ENCODE measurements at places on chromosomes 16 and 17.
A peak's percentile ranks its signal among the peaks of the same experiment; 100 is the strongest.

DNA sequence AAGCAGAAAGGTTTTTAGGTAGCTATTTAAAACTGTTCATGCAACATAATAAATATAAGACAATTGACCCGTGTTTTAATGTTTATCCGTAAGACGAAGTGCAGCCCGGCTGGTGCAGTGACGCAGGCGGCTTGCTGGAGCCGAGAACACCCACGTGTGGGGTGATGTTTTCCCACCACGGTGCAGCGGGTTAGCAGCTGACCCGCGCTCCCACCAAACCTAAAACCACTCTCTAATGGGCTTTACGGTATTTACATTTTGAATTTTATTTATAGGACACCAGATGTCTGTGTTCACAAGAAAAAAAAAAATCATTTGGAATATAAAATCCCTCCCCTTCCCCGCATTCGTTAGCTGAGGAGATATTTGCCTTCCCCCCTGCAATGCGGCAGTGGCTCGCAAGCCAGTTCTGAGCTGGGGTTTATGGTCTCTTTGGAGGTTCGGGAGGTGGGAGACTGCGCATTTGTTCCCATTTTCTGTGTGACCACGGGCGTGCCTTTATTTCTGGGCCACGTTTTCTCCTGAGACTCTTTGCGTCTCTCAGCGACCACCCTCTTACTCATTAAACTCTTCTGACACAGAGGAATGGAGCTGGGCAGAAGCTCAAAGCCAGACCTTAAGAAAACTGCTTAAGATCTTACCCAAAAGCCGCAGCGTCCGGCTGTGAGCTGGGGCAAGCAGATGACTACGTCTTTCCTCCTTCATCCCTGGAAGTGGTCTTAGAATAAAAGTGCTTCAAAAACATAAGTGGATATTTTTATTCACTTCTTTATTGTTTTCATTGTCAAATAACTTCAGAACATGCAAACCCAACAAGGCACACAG is 301.1 kb downstream of the IRF8 start:
- DNase-seq: no peak

GRCh38 chr16:52548261-52549010 is 1.5 kb upstream of the TOX3 start:
- DNase-seq: no peak

- no peak for DNase-seq
These were observed 7.0 kb upstream of the CBFA2T3 start for GRCh38 chr16:88983771-88984687.

DNA sequence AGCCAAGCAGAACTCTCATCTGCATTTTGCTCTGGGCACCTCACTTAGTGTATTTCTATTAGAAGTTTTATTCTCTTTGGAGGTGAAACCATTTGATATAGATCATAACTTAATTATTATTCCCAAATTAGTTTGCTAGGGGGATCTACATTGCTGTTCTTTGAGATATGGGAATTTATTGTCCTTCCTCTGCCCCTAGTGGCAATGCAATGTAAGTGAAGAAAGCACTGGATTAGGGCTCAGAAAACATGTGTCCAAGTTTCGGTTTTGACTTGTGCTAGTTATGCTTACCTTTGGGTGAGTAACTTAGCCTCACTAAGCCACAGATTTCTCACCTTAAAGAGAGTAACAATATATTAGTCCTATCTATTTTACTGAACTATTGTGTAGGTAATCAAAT is 2.9 kb downstream of the KRT39 start:
- no peak for DNase-seq

DNA sequence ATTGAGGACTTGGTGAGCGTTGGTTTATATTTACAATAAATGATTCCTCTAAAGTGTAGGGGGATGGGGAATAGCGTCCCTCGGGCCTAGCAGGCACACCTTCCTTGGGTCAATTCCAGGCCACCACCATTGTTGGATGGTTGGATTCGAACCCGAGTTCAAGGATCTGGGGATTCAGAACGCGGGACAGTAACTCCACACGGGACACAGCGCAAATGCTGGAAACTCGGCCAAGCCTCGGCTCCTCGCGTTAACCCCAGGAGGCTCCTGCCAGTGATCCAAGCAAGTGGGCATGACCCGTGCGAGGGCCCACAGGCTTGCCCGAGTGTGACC is 613 bp downstream of the B9D1 start:
- DNase-seq: no peak

DNA sequence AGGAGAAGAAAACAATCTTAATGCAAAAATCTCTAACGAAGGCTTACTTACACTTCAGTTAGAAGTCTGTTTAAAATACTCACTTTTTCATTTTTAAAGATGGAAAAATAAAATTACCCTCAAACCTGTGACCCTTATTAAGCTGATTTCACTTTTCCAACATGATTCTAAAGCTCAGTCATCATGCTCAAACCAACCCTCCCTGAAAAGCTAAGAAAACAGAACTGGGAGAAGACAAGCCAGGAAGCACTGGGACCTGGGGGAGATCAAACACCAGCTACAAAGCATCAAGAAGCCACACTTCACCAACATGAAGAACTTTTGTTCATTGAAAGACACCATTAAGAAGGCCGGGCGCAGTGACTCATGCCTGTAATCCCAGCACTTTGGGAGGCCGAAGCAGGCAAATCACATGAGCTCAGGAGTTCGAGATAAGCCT is 88.8 kb downstream of the LITAF start:
- no peak for DNase-seq

DNA sequence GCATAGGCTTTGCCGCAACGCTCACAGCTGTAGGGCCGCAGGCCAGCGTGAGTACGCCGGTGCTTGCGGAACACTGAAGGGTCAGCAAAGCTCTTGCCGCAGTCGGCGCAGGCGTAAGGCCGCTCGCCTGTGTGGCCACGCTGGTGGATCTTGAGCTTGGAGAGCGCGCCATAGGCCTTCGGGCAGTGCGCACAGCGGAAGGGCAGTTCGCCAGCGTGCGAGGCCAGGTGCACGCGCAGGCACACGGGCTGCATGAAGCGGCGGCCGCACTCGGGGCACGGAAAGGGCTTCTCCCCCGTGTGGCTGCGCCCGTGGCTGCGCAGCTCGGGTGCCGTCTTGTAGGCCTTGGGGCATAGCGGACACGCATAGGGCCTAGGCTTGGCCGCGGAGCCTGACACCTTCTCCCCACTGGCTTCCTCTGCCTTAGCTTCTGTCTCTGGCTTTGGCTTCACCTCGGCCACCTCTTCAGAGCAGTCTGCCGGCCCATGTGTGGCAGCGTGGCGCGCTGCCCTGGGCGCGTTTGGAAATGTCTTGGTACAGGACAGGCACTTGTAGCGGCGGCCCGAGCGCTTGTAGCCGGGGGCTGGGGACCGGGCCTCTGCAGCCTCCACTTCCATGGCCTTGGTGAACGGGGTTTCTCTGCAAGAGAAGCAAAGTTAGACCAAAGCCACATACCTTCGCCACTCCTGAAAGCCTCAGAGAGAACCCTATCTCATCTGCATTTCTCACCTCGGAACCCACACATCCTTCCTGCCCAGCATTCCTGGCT is 10.0 kb downstream of the ZNF668 start:
- DNase-seq: no peak

DNA sequence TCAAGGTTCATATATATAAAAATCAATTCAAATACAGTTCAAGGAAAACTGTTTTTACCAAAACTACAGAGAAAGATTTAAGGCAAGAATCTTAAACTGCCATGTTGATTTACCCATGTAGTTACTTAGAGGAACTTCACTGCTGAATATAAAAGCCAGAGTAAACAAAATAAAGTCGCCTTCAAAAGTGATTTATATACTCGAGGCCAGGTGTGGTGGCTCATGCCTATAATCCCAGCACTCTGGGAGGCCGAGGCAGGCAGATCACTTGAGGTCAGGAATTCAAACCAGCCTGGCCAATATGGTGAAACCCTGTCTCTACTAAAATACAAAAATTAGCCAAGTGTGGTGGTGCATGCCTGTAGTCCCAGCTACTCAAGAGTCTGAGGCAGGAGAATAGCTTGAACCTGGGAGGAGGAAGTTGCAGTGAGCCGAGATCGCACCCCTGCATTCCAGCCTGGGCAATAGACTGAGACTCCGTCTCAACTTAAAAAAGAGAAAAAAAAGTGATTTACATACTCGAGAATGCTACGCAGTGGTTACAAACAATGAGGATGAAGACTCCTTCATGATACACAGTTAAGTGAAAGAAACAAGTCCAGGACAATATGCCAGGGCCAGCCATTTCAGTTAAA is 54.1 kb upstream of the CNEP1R1 start:
- no peak for DNase-seq

DNA sequence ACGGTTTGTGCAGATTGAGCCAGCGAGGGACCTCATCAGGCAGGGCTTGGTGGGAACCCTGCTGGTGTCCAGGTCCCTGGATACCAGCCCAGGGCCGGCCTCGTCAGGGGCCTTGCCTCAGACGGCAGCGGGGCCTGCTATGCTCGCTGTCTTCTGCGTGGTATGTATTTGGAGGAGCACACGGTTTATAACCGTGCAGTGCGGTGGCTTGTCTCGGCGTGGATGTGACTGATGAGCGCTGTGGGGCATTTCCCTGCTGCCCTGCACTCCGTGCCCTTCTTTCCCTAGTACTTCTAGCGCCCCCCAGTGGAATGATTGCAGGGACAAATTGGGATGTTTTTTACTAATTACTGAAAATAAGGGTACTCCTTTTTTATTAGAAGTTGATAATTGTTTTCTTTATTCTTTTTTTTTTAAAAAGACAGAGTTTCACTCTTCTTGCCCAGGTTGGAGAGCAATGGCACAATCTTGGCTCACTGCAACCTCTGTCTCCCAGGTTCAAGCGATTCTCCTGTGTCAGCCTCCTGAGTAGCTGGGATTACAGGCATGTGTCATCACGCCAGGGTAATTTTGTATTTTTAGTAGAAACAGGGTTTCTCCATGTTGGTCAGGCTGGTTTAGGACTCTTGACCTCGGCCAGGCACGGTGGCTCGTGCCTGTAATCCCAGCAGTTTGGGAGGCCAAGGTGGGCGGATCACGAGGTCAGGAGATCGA is 15.3 kb downstream of the TBCD start:
- DNase-seq: peak; percentile 43

DNA sequence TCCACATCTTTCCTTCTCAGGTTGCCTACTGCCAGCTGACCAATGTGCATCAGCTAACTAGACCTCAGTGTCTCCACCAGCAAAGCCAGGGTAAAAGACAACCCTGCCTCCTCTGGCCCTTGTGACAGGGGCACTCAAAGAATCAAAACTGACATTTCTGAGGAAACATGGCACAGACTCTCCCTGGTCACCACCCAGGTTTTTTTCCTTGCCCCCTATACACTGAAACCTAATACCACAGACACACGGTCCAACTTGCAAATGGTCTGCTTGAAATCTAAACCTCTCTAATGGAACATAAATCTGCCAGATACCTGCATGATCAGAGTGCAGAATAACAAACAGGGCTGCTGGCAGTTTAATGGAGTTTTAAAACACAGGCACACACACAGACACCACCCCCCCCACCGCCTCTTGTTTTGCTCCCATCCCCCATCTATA is 19.5 kb upstream of the CORO6 start:
- no peak for DNase-seq

DNA sequence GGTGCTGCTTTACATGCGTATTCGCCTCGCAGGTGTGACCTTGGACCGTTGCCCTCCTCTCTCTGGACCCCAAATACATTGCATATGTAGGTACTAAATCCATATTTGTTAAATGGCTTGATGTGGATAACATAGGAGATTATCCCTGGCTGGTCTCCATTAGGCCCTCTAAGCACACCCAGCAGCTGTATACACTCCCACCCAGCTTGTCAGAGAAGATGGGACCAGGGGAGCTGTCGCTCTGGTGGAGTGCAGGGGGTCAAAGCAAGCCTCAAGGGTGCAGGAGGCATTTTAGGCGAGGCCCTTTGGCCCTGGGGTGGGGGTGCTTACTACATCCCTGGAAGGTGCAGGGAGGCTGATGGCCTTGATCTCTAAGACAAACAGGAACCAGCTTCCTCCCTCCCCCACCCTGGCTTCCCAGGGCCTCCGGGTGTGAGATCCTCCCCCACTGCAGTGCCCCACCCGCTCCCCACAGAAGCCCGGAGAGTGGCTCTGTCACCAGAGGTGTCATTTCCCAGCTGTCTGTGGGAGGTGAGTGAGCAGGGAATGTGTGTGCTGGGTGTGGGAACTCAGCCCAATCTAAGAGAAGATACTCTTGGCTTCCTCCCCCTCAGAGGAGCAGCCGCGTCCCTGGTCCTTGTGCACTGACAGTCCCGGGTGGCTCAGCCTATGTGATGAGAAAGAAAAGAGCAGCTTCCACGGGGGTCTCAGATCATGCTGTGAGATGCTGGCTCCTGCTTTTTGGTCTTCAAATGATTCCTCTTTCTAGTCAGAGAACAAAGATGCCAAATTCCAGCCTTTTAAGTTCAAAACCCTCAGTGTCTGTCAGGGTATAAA is 1.4 kb upstream of the VAMP2 start:
- DNase-seq: peak; percentile 84

DNA sequence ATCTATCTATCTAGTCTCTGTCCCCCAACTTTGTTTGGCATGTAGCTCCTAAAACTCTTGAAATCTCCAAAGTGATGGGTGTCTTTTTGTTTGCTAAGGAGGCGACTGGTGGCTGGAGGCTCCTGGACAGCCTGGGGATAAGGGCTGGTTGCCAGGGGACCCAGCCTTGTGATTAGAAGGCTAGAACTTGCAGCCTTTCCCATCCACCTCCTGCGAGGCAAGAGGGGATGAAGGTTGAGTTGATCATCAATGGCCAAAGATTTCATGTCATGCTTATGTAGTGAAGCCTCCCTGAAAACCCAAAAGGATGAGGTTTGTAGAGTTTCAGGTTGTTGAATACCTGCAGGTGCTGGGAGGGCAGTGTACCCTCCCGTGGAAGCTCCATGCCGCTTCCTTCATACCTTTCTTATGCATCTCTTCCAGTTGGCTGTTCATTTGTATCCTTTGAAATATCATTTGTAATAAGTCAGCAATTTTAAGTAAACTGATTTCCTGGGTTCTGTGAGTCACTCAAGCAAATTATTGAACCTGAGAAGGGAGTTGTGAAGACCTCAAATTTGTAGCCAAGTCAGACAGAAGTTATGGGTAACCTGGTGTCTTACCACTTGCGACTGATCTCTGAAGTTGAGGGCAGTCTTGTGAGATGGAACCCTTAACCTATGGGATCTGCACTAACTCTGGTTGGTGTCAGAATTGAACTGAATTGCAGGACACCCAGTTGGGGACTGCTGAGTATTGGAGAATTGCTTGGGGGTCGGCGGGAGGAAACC is 202.4 kb downstream of the SEC14L1 start:
- DNase-seq: no peak

- DNase-seq: no peak
These were observed 23.1 kb downstream of the COPRS start for GRCh38 chr17:31835984-31836383.

DNA sequence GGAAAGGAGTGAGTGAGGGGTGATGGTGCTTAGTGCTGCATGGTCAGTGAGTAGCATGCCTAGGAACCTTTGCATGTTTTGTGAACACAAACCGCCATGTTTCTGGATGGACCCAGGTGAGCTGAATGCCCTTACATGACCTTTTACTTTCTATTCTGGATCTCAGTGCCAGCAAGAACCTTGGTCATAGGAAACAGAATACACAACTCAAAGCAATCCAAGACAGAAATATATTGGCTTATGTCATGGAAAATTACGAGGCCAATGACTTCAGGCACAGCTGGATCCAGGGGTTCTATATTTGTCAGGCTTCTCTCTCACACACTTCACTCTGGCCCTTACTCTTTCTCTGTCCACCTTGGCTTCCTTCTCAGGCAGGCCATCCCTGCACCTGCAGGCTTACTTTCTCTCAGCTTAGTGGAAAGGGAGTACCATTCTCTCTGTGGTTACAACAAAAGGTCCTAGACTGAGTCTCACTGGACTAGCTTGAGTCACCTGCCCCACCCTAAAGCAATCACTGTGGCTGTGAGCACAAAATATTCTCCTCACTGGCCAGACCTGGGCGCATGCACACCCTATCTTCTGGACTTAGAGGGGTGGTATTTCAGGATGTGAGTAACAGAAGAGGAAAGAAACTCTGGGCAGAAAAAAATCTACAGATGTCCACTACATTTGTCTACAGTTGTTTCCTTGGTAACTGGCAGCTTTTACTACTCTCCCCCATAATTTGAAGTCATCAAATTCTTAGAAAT is 20.4 kb upstream of the CPNE2 start:
- no peak for DNase-seq

Data from activated CD4-positive, alpha-beta T cell treated with anti-CD3 and anti-CD28 coated beads, Interleukin-2, amount 50 U/mL, for 48 hours (primary cell).